Activated naive CD8-positive, alpha-beta T cell treated with anti-CD3 and anti-CD28 coated beads, Interleukin-2, amount 50 U/mL, for 24 hours (primary cell): ENCODE measurements at places on chromosomes 4 and X.

DNA sequence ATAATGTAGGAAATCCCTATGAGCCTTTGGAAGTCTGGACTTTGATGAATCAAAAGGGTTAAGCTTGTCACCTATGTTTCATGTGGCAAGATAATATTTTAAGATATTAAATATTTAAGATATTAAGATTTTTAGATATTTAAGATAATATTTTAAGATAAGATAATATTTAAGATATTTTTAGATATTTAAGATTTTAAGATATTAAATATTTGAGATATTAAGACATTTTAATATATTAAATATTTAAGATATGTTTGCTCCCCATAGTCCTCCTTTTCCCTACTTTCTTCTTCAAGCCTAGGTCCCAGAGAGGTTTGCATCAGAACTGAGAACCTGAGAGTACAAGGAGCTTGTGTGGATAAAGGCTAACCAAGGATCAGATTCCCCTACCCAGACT is 478.4 kb upstream of the IGFBP7 start:
- DNase-seq = no peak

DNA sequence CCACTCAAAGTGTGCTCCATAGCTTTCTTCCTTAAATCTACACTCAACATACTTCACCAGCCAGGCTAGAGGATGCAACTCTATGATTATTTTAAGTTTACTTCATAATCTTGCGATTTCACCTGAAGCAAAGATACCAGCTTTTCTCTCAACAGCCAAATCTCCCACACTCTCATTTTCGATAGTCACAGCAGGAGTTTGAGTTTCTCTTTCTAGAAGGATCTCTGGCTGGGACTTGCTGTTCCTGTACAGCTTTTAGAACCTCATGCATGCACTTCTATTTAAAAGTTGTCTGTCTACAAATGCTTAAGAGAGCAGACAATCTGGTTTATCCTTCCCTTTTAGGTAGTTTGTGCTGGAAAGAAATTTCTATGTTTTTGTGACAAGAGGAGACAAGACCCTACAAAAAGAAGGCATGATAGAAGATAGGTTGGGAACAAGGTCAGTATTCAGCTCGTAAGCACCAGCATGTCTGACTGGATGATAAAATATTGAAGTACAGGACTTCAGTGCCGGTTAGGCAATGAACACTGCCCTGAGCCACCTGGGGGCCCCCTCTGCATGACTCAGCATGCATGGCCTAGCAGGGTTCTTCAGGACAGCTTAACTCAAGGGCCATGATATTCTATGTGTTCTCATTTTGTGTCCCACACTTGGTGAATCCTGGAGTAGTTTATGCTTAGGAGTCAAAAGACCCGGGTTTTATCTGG is 65.6 kb downstream of the ATXN3L start:
- no peak for DNase-seq

DNA sequence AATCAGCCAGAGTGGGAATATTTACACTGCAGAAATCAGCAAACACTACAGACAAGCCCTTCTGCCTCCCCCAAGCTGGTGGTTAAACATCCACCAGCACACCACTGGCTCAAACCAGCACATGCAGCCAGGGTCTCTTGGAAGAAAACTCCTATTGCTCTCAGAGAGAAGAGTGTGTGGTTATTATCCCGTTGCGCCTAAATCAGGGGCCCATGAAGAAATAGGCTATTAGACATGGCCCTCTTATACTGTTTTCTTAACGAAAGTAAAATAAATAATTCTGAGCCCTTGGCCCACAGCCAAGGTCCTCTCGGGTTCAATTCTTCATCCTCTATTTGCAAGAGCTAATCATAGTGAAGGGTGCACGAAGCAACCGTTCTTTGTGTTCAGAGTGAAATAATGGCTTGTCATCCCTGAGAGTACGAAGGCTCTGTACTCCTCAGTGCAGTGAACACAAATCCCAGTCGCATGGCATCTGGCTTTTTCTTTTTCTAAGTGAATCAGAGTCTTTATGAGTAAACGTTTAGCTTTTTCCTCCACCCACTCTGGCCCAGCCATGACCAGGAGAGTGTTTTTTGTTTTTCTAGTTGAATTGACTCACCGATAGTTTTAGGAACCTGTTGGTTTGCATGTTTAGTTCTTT is 33.4 kb upstream of the RBM47 start:
- peak; percentile 22 for DNase-seq

DNA sequence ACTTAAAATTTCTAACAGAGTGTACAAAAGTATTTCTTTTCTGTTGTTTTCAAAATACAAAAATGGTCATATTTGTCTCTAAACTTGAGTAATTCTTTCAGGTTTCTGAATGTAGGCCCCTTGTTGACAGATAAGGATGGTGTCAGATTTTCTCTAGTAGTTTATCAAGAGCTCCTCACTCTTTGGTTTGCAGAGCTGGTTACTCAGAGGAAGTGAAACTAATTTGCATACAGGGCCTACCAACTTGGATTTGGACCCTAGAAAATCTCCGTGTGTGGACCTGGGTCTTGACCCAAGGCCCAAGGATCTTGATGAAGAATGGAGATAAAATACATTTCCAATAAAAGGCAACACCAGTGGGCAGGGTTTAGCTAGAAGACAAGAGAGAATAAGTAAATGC is 433 bp upstream of the ADH6 start:
- DNase-seq = no peak

GRCh38 chrX:35617836-35618235 is 180.3 kb upstream of the MAGEB16 start:
- DNase-seq = no peak

DNA sequence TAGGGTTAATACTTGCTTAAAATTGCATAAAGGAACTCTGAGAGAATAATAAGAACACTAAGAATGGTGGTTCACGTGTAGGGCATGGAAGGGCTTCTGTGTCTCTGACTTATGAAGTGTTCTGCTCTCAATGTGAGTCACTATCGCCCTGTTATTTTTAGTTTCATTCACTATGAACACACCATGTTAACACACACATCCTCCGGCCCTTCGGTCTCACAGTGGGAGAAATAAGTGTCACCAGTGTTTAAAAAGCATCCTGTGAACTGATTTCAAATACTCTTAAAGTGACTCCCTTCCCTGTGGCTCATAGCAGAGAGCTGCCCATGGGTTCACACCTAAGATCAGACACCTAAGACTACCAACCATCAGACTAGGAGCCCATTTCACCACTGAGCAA is 33.8 kb upstream of the FGFBP2 start:
- no peak for DNase-seq

GRCh38 chrX:49187028-49187394 is 838 bp upstream of the PRICKLE3 start:
- DNase-seq = no peak
